ENCODE measurements at places on chromosomes 2 and 18.

- DNase-seq, result no peak
Observed at GRCh38 chr2:36572719-36573059, 25.3 kb downstream of the FEZ2 start.

DNA sequence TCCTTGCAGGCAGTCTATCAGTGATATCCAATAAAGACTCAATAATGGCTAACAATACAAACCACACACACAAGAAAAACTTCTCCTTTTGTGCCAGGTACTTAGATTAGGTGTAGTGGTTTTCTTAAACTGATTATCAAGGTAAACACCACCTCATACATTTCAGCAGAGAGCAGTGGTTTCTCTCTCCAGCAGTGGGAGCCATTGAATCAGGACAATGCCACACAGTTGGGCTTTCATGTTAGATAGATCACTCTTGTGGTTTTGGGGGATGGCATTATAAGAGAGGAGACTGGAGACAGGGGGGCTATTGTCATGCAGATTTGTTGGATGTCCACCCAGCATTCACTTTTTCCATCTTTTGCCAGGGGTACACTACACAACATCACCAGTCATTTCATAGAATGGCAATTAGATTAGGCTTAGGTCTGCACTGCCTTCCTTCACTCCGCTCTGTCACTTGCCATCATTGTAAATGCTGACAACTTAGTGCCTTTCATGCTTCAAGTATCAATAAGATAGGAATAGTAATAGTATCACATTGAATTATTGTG lies 13.6 kb upstream of the IRS1 start:
- no peak for DNase-seq

- DNase-seq, result no peak
Observed at GRCh38 chr2:44716131-44716530, 225.4 kb upstream of the SIX3 start.

DNA sequence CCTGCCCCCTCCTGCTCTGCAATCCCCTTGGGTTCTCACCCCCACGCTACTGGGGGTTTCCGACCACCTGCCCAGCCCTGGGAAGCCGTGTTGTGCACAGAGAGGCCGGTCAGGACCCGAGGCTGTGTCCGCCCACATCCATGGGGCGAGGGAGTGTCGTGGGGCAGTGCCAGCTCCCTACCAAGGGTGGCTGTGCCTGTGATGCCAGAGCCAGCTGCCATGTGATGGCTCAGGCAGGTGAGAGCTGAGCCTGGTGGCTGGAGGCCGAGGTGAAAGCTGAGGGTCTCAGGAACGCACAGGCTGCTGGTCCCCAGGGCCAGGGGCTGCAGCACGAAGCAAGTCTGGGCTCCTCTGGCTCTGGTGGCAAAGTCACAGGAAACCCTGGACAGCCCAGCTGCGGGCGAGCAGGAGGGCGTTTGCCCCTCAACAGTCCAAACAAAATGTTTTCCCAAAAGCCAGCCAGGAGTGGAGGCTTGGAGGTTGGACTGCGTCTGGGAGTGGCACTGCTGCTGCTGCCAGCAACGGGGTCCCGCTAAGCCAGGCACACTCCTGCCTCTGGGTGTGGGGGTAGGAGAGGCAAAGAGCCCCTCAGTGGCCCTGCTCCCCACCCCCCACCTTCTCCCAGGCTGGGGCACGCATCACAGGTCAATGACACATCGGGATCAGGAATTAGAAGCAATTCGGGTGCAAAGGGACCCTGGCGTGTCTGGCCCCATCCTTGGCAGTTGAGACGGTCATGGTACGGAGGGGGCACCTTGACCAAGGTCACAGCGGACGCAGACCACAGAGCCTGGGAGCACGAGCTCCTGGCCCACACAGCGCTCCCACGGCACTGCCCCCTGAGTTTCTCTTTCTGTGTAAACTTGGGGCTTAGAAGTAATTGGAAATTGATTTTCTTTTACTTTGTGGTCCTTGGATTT lies 72.4 kb upstream of the GPC1 start:
- no peak for DNase-seq

- no peak for DNase-seq
Observed at GRCh38 chr2:25187729-25188350, 19.5 kb upstream of the POMC start.

DNA sequence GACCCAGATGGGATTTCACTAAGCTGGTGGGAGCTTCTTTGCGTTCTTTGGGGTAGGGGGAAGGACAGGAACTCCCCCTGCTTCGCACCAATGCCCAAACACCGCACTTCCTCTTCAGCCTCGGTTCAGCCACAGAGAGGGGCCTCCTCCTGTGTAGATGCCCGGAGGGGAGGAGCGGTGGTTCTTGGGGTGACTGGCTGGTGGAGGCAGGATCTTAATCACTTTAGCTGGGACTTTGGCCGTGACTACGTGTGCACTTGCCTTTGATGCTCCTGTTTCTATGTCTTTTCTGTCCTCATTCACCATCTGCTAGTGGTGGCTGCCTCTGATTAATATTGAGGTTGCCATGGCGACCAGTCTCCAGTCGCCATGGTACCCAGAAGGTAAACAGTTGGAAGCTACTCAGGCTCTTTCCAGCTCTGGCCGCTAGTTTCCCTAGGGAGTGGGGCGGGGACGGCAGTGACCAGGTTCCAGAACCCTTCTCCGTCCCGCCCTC lies 1.9 kb downstream of the CNGA3 start:
- no peak for DNase-seq

GRCh38 chr2:197677483-197677882 lies 2.1 kb upstream of the RFTN2 start:
- no peak for DNase-seq

GRCh38 chr2:106020032-106020431 lies 174.1 kb downstream of the UXS1 start:
- no peak for DNase-seq

- DNase-seq, result no peak
Observed at GRCh38 chr2:41197781-41198180, 745.9 kb upstream of the SLC8A1 start.

DNA sequence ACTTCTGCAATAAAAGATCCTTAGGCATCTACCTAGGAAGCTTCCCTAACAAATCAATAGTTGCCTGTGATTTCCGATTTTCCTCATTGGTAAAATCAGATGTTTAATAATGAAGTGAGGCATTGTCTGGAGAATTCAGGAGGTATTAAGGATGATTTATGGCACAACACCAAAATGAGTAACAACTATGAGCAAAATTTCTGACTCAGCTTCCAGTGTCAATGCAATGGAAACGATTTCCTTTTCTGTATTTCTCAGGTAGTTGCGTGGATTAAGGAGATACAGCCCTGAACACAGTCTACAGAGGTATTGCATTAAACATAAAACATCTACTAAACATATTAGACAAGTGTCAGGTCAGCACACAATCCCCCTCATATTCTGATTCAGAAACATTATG lies 99.5 kb downstream of the EPB41L3 start:
- DNase-seq, result peak; percentile 12

DNA sequence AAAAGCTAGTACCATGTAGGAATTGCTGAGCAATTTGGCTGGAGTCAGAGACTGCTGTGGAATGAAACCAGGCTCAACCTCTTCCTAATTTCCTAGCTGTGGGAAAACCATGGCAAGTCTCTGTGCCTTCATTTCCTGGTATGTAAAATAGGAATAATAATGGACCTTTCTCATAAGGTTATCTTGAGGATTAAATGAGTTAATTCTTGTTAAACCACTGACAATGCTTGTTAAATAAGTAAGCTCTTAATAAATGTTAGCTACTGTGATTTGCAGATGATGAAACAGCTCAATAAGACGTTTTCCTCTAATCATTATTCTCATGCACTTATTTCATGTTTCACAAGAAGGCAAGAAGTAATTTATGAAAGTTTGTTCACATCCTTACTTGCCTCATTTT lies 346.7 kb downstream of the RND3 start:
- DNase-seq, result no peak

DNA sequence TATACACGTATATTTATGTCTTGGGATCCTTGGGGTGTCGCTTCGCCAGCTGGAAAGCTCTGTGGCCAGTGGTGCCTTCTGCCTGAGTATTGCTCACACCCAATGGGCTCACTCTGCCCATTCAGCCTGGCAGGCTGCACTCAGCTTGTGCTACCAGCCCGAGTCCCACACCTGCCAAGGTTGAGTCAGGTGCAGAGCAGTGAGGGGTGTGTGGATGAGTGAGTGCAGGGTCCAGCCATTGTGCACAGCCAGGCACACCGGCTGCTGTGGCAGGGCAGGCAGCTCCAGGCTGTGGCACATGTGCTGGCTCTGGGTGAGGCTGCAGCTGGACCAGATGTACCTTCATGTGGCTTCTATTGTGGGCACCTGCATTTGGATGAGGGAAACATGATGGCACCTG lies 496.9 kb upstream of the LINC00305 start:
- DNase-seq, result no peak

DNA sequence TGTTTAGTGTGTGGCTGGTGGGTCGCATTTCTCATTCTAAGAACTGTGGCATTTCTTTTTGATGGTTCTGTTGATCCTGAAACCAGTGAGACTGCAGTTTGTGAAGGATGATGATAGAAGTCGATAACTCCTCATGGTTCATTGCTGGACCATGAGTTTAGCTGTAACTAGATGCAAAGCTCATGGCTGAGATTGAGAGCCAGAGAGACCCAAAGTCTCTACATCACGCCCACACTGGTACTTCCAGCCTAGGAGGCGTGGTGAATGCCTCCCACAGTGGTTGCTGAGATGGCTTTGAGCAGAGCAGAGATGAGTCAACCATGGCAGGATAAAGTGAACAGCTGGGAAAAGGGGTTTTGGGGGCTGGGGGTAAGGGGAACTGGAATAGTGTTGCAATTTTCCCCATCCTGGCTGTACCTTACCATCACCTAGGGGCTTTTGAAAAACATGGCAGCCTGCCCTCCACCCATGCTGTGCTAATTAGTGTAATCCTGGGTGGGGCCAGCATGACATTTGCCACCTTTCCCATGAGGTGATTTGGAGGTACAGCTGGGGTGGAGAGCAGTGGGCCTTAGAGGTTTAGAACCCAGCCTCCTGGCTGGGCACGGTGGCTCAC lies 24.1 kb downstream of the INPP4A start:
- no peak for DNase-seq
